Dorsolateral prefrontal cortex (tissue), 122 donors: ENCODE measurements at places on chromosomes 1 and 21.
A peak's percentile ranks its signal among the peaks of the same experiment; 100 is the strongest.

DNA sequence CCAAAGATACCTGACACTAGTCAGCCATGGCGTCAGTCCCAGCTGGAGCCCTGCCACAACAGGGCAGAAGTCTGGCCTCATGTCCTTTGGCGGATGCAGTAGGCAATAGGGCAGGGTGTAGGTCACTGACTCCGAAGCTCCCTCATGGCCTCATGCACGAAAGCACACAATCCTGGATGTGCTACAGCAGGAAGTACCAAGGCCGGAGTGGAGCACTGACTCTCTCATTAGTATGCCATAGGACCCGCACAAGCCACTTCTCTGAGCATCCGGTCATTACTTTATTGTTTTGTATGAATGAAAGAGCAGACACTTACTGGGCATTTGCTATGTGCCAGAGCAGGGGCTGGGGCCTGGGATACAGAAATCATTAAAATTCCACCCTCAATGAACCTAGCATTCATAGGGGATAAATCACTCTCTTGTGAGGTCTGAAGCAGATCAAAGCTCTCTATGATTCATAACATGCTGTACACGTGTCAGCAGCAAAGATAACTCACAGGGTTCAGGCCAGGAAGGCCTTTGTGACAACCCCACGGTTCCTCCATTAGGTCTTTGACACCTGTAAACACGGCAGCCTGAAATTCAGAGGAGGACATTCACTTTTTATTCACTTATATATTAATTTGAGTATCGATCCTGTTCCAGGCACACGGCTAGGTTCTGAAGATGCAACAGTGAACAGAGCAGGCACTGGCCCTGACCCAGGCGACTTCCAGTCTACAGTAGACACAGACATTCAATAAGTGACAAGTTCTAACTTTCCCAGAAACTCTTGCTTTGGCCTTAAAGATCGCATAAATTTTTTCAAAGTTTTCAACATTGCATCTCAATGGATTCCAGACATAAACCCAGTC lies 357.9 kb upstream of the USP24 start:
- no peak for DNase-seq

DNA sequence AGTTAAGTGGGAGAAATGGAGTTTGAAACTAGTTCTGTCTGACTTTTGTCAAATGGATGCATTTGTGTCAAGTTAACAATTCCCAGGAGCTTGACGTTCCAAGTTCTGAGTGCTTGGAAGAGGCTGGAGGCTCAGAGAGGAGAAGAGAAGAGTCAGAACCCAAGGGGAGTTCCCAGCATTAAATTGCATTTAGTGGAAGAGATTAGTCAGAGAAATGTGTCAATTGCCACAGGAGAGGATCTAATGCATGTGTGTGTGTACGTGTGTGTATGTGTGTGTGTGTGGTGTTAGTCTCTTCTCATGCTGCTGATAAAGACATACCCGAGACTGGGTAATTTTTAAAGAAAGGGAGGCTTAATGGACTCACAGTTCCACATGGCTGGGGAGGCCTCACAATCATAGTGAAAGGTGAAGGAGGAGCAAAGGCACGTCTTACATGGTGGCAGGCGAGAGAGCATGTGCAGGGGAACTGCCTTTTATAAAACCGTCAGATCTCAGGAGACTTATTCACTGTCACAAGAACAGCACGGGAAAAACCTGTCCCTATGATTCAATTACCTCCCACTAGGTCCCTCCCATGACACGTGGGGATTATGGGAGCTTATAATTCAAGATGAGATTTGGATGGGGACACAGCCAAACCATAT lies 101.5 kb upstream of the TMEM51 start:
- DNase-seq: no peak

- DNase-seq: peak; percentile 85
These were observed 58.4 kb upstream of the CACNA1E start for GRCh38 chr1:181424786-181425403.

DNA sequence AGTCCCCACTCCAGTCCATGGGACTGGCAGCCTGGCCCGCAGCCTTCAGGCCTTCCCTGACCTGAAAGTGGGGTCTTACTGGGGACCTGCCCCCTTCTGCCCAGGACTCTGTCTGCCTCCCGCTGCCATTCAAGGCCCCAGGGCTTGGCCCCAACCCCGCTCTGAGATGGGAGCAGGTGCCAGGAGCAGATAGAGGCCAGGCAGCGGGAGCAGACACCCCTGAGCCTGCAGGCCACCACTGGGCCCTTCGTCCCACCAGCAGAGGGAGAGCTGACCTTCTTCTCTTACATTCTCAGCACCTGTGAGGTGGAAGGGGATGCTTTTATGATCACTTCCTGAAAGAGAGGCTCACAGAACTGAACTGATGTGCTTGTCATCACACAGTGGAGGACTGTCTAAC lies 62.2 kb upstream of the TINAGL1 start:
- no peak for DNase-seq

- DNase-seq: no peak
These were observed 23.7 kb upstream of the DAB1 start for GRCh38 chr1:57447551-57447950.
